ENCODE measurements at places on chromosomes 7 and 10.

- DNase-seq = no peak
Measured at GRCh38 chr10:47062441-47063200, 151.4 kb downstream of the PTPN20 start.

GRCh38 chr7:154304740-154305700, 252.8 kb downstream of the DPP6 start:
- DNase-seq = no peak

DNA sequence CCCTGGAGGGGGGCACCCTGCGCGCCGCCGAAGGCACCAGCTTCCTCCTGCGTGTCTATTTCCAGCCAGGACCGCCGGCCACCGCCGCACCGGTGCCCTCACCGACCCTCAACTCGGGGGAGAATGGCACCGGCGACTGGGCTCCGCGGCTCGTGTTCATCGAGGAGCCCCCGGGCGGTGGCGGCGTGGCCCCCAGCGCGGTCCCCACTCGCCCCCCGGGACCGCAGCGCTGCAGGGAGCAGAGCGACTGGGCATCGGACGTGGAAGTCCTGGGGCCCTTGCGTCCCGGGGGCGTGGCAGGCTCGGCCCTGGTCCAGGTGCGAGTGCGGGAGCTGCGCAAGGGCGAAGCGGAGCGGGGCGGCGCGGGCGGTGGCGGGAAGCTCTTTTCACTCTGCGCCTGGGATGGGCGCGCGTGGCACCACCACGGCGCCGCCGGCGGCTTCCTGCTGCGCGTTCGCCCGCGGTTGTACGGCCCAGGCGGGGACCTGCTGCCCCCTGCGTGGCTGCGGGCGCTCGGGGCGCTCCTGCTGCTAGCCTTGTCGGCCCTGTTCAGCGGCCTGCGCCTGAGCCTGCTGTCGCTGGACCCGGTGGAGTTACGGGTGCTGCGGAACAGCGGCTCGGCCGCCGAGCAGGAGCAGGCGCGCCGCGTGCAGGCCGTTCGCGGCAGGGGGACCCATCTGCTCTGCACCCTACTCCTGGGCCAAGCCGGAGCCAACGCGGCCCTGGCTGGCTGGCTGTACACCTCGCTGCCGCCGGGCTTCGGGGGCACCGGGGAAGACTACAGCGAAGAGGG, 594 bp downstream of the CNNM1 start:
- peak; percentile 9 for DNase-seq

GRCh38 chr7:1004018-1004852, 21.3 kb downstream of the CYP2W1 start:
- no peak for DNase-seq

GRCh38 chr7:93711926-93712325, 137.4 kb upstream of the CALCR start:
- no peak for DNase-seq

DNA sequence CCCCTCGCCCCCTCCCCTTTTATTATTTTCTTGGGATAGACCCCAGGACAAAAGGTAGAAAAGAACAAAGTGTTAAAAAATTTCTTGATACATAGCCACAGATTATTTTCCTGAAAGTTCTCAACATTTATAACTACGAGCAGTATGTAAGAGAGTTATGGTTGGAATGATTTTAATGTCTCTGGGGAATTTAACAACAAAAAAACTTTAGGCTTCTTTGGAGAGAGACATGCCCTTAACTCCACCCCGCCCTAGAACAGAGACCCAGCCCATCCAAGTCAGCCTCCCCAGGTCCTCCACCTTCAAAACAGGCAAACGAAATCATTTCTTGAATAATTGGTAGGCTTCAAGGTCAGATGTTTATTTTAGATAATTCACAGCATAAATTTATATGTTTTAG, 97.1 kb downstream of the TCF7L2 start:
- no peak for DNase-seq

- DNase-seq = no peak
Measured at GRCh38 chr7:95808396-95808795, 36.0 kb downstream of the DYNC1I1 start.

GRCh38 chr7:16113058-16113457, 308.3 kb downstream of the CRPPA start:
- no peak for DNase-seq

GRCh38 chr10:24886290-24886680, 66.1 kb downstream of the PRTFDC1 start:
- DNase-seq = no peak

- DNase-seq = no peak
Measured at GRCh38 chr10:48708144-48708543, 23.5 kb downstream of the WDFY4 start.

GRCh38 chr10:43685744-43686143, 37.1 kb upstream of the ZNF32 start:
- no peak for DNase-seq

DNA sequence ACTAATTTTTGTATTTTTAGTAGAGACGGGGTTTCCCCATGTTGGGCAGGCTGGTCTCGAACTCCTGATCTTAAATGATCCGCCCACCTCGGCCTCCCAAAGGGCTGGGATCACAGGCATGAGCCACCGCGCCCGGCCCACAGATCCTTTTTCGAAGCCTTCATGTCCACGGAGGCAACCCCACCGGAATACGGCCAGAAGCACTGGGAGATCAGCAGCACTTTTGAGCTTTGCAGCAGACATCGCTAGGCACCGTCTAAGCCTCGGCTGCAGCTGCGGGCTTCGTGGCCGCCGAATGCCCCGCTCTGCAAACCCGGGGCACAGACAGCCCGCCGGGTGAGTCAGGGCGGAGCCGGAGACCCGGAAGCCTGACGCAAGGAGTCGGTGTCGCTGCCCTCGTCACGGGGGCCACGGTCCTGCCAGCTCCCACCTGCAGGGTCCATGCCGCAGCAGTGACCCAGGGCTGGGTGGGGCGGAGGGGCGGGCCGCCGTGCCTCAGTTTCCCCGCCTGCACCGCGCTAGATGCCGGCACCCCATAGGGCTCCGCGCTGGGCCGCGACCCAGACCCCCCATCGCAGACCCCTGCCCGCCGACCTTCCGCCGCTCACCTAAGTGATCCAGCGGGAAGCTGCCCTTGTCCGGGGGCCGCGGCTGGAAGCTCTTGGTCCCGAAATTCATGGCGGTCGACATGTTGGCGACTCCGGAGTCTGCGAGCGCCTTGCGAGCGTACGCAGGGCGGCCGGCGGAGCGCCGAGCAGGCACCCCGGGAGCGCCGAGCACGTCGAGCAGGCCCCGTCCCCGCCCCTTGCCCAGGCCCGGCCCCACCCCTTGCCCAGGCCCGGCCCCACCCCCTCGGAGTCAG, at the start of gene COX19:
Gene COX19, minus strand, starts transcription at position 730 of the 862 bp plus-strand sequence. Its CDS starts 40 bp downstream, at position 690.
- peak; percentile 91 for DNase-seq

DNA sequence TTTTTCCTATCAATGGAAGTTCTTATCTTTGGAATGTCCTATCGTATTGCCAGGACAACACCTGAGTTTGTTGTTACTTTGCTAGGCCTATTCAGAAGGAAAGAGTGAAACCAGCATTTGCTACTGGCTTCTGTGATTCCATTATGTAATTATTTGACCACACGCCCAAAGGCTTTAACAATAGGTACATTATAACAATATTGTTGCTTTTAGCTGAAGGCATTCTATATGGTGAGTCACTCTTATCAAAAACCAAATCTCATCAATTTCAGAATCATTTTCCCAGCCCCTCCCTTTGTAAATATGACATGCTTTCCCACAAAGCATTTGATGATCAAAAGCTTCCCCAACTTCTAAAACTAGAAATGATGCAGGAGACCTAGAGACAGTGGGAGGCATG, 294.4 kb upstream of the NEBL start:
- DNase-seq = no peak

DNA sequence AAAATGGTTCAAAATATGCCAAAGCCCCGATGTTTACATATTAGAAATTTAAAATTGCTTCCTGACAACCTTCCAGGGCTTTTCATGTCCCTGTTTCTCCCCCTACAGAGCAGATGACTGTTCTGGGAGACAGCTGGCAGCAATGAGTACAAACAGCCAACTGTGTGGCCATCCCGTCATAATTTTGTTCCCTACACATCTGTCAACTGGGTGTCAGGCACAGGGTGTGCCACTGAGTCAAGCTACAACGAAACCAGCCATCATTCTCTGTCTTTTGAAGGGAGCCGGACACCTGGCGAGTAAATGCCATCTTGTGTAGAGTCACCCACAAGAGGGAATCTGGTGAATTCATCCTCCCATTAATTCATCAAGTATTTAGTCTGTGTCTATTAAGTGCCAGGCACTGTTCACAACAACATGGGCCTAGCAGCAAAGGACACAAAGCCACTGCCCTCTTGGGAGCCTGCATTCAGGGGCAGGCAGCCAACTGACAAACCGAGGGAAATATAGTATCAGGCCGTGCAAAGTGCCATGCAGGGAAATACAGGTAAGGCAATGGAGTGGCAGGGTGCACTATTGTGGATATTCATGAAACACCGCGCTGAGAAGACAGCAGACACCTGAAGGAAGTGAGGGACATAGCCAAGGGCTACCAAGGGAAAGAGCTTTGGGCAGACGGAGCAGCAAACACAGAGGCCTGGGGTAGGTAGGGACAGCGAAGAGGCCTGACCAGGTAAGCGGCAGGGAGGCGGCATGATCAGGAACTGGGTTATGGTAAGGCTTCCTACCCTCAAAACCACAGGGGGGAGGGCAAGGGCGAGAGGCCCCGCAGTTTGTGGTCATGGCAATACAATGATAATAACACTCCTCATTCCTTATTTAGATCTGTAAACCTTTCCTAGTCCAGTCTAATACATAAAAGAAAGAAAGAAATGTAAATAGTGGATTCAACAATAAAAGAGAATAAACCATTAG, 213.6 kb downstream of the FAM107B start:
- DNase-seq = peak; percentile 38

DNA sequence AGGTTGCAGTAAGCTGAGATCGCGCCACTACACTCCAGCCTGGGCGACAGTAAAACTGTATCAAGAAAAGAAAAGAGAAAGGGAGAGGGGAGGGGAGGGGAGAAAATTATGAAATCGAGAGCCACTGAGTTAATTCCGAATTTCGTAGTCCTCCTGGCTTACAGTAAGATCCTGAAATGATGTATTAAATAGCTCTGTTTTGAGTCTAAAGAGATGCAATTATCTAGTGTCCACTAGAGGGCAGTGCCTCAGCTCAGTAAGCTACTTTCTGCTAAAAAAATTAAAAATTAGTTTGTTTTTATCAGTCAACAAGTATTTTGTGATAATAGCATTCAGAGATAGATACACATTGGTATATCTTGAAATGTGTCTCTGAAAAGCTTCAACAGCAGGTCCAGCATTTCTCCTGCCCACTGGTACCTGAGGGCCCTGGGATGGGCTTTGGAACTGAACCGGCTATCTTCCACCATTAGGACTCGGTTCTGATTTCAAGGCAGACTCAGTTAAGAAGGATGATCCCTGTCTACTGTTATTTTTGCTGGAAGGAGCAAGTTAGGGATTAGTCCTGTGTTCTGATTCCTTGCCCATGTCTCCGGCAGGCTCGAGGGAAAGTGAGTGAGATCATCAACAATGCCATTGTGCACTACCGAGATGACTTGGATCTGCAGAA, 19.5 kb downstream of the TSPAN33 start:
- DNase-seq = no peak

- DNase-seq = no peak
Measured at GRCh38 chr7:158976468-158976848, 120.1 kb downstream of the DYNC2I1 start.

DNA sequence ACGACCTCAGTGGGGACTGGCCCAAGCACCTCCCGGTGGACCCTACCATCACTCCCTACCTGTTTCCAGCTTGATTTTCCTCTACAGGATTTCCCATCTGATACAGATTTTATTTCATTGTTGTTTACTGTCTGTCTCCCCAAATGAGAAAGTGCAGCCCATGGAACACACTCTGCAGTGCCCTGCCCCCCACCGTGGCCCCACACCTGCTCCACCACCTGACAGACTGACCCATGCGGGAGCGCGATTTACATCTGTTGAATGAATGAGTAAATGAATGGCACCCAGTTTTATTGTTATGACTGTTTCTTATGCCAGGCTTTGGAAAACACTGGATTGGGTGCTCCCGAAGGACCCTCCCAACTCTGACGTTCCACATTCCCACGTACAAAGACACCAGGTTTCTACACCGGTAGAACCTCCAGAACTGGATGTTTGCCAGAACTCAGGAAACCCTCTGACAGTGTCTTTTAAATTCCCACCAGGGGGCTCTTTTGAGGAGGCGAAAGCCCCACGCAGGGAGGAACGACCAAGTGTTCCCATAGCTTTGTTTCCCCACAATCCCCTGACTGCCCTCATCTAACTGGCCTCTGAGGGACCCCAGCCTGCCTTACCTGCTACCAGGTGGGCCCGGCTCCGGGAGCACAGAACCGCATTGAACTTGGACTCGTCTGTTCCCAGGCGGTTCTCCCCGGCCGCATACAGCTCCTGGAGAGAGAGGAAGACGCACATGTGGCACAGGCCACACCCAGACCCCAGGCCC, 29.0 kb downstream of the PLAC9 start:
- DNase-seq = no peak

DNA sequence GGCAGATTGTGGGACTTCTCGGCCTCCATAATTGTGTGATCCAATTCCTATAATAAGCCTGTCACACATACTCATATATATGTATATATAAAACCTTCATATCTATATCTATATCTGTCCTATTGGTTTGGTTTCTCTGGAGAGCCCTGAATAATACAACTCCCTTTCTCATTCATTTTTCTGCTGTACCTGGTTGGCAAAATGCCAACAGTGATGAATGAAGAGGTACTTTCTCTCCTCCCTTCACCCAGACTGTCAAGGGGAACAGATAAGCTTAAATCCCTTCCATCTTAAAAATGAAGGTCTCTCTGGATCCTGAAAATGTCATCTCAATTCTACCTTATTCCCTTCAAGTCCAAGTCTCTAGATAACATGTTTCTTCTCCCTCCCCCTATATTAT, 60.3 kb upstream of the FOXP2 start:
- DNase-seq = no peak

GRCh38 chr10:94361171-94361794, 1.5 kb downstream of the NOC3L start:
- no peak for DNase-seq

GRCh38 chr10:11134411-11134810, 116.7 kb downstream of the CELF2 start:
- DNase-seq = no peak

GRCh38 chr10:102635377-102635776, 8.9 kb upstream of the TRIM8 start:
- no peak for DNase-seq

DNA sequence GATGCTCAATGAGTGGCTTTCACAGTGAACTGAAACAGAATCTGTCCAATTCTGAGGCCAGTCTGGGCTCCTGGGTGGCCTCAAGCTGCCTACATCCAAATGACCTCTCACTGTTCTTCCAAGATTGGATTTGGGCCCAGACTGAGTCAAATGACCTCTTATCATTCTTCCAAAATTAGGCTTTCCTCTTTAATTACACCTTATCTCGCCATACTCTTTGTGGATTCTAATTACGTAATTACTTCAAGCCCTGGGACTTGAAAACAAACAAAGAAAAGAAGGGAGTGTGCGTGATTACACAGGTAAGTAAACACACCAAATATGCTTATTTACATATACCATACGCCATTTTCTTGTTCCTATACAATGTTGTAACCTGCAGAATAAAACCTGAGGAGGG, 18.8 kb downstream of the SORBS1 start:
- DNase-seq = no peak

- no peak for DNase-seq
Measured at GRCh38 chr10:122503012-122503411, 41.7 kb downstream of the HTRA1 start.

Measured in stimulated activated CD4-positive, alpha-beta T cell treated with anti-CD3 and anti-CD28 coated beads, Interleukin-1b, Interleukin-23, amount 100 ng/mL, for 48 hours (primary cell).